ENCODE measurements at places on chromosomes 16 and 17. TPM values are rescaled to one million over a fixed set of nuclear protein-coding genes. Genes with fewer than 3 reads are reported as not detected.

Gene HIGD1B
- 22.2 TPM for total RNA-seq

Gene CLDN7
- 1.8 TPM for total RNA-seq

Gene MMP2
- 88.7 TPM for total RNA-seq

Gene PPY
- total RNA-seq: not detected

Gene KRTAP9-4
- total RNA-seq: not detected

Gene HOXB6
- 0.20 TPM for total RNA-seq

Gene FOXN1
- total RNA-seq: not detected

Gene RDM1
- not detected for total RNA-seq

Gene KDM8
- total RNA-seq: 3.7 TPM

Gene KRTAP17-1
- not detected for total RNA-seq

Gene KCNJ2
- total RNA-seq: 50.6 TPM

Gene AMDHD2
- 15.8 TPM for total RNA-seq

Gene SDR42E2
- total RNA-seq: not detected

Gene C16orf92
- total RNA-seq: not detected

Gene OGFOD1
- total RNA-seq: 27.1 TPM

Gene CCDC92B
- total RNA-seq: 0.12 TPM

Gene CCL17
- total RNA-seq: not detected

Gene KRT15
- total RNA-seq: 0.32 TPM

Gene PSMD7
- 129 TPM for total RNA-seq

Gene CHST5
- 0.07 TPM for total RNA-seq

Gene ZNF48
- 5.2 TPM for total RNA-seq

Gene DVL2
- total RNA-seq: 23.5 TPM

Gene SP2
- total RNA-seq: 14.1 TPM

Gene SOX9
- 7.3 TPM for total RNA-seq
